ENCODE measurements at places on chromosomes 5 and 9. TPM values are rescaled to one million over a fixed set of nuclear protein-coding genes. Genes with fewer than 3 reads are reported as not detected.
A peak's percentile ranks its signal among the peaks of the same experiment; 100 is the strongest.

Gene PCDHA12
- 1.3 TPM for total RNA-seq

- no peaks in the 10 kb centered on the region for H3K4me1 ChIP-seq
- DNase-seq = no peak
- H3K27me3 ChIP-seq = no peaks in the 10 kb centered on the region
- peaks cover 59% of the 10 kb centered on the region for H3K36me3 ChIP-seq
Measured at GRCh38 chr9:128969491-128969890, 22.0 kb downstream of the NUP188 start.

GRCh38 chr9:126528111-126528510 lies 85.6 kb upstream of the LMX1B start:
- DNase-seq = no peak
- no peak overlapping the region for H3K4me3 ChIP-seq
- no peaks in the 10 kb centered on the region for H3K27me3 ChIP-seq
- no peaks in the 10 kb centered on the region for H3K4me1 ChIP-seq
- no peak overlapping the region for H3K27ac ChIP-seq

GRCh38 chr9:122087406-122088200 lies 5.5 kb downstream of the TTLL11 start:
- peak; percentile 67 for DNase-seq
- H3K27me3 ChIP-seq = no peaks in the 10 kb centered on the region
- H3K27ac ChIP-seq = no peak overlapping the region
- no peak overlapping the region for H3K4me3 ChIP-seq
- peaks cover 51% of the 10 kb centered on the region for H3K4me1 ChIP-seq

GRCh38 chr5:50401336-50401735 lies 39.8 kb downstream of the EMB start:
- H3K4me1 ChIP-seq = no peaks in the 10 kb centered on the region
- no peaks in the 10 kb centered on the region for H3K36me3 ChIP-seq
- no peak overlapping the region for H3K27ac ChIP-seq
- no peaks in the 10 kb centered on the region for H3K27me3 ChIP-seq
- H3K4me3 ChIP-seq = no peak overlapping the region
- no peak for DNase-seq

DNA sequence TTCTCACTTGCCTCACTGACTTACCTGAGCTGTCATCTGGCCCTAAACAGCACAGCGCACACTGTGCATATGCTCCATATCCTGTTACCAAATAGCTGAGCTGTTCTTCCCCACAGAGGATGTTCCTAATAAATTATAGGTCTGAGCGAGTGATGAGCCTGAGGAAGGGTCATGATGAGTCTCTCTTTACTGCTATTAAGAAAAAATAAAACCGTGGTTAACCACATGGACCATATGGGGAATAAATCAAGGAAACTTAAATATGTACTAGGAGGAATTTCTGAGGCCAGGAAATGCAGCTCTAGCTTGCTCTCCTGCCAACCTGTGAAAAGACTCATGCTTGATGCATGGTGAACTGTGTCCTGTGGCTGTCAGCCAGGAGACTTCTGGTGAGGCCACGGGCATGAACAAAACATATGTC lies 424.8 kb upstream of the DMAC1 start:
- no peak for DNase-seq
- no peak overlapping the region for H3K27ac ChIP-seq
- H3K4me3 ChIP-seq = no peak overlapping the region

Data from adrenal gland (tissue), 19 donors.